ENCODE measurements at places on chromosomes 2 and 18.

DNA sequence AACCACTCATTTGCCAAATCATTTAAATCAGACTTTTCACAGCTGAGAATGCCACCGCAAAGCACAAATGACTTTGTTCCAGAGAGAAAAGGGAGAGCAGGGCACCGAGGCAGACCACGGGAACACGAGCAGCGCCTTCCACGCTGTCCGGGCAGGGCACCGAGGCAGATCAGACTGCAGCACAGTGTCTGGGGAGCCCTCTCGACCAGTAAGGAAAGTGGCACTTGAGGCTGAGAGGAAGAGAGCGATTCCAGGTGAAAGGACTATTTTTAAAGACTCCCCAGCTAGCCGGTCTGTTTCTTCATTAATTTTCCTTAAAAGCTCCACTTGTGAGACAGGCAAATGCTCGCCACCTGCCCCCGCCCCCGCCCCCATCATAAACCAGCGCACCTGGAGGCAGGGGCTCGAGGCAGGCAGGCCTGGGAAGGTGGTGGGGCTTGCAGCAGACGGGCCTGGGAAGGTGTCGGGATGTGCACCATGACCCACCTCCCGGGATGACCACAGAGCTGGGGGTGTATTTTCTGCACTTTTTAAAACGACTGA lies 80.9 kb upstream of the CTDP1 start:
- no peak for DNase-seq

GRCh38 chr18:76720683-76721082 lies 101.7 kb upstream of the ZNF236 start:
- no peak for DNase-seq

GRCh38 chr18:78738076-78738690 lies 241.4 kb upstream of the SALL3 start:
- no peak for DNase-seq

- no peak for DNase-seq
Observed at GRCh38 chr2:6860296-6860695, 5.4 kb downstream of the CMPK2 start.

GRCh38 chr2:216083464-216084281 lies 2.0 kb downstream of the TMEM169 start:
- no peak for DNase-seq

Data from activated T-cell treated with anti-CD3 and anti-CD28 coated beads, Interleukin-2, amount 50 U/mL, for 24 hours (primary cell).